CD8-positive, alpha-beta memory T cell (primary cell): ENCODE measurements at places on chromosomes 11 and 22. TPM values are rescaled to one million over a fixed set of nuclear protein-coding genes. Genes with fewer than 3 reads are reported as not detected.

Gene KCNQ1
- 2.6 TPM for total RNA-seq

Gene SF3B2
- 274 TPM for total RNA-seq

Gene ANO5
- total RNA-seq = not detected

Gene MS4A8
- total RNA-seq = not detected

Gene OR4A16
- not detected for total RNA-seq

Gene TEX12
- 0.39 TPM for total RNA-seq

- DNase-seq = no peak
- H3K36me3 ChIP-seq = no peaks in the 10 kb centered on the region
- no peaks in the 10 kb centered on the region for H3K27me3 ChIP-seq
- H3K27ac ChIP-seq = no peak overlapping the region
Observed at GRCh38 chr11:12482839-12483238, 105.5 kb downstream of the PARVA start.

DNA sequence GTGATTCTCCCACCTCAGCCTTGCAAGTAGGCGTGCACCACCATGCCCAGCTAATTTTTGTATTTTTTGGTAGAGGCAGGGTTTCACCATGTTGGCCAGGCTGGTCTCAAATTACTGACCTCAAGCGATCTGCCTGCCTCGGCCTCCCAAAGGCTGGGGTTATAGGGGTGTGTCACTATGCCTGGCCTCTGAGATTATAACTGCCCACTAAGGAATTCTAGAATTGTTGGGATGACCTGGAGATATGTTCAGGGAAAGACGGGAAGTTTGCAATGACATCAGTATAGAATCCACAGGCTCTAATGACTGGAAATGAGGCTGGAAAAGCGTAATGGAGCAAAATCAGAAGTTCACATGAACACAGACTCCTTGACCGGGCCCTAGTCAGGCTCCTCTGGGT lies 62.2 kb downstream of the CLMP start:
- no peaks in the 10 kb centered on the region for H3K27me3 ChIP-seq
- no peak overlapping the region for H3K4me3 ChIP-seq
- DNase-seq = no peak
- no peaks in the 10 kb centered on the region for H3K4me1 ChIP-seq

DNA sequence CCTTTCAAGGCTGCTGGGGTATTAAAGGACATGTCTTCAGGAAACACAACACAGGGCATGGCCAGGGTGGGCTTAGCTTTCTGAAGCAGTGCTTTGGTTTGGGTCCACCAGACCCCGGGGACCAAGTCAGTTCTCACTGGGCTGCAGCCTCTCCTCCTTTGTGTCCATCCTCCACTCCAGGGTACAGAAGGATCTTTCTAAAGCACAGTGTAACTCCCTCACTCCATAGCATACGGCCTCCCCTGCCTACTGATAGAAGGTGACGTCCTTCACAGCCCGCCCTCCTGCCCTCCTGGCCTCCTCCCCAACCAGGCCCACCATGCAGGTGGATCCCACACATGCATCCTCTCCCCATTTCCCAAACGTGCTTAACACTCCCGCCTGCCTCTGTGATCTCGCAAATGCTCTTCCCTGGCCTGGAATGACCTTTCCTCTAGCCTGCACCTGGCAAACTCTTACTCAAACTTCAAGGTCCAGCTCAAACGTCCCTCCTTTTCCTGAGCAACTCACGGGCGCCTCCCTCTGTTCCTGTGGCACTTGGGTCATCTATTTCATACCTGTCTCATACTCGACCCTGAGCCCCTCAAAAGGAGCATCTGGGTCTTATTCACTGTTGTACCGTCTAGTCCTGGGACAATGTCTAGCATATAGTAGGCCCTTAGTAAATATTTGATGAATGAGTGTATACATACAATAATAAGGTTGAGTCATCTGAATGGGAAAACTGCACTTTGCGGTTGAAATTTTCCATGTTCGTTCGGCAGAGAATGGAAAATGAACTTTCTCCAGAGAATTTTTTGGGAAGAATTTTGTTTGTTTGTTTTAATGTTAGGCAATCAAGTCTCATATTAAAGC lies 187.7 kb downstream of the EFCAB6 start:
- no peak overlapping the region for H3K4me3 ChIP-seq
- no peaks in the 10 kb centered on the region for H3K36me3 ChIP-seq
- H3K4me1 ChIP-seq = no peaks in the 10 kb centered on the region
